ENCODE measurements at places on chromosomes 2 and 18.

GRCh38 chr18:40046596-40046995 is 1908.4 kb upstream of the PIK3C3 start:
- DNase-seq, result no peak

GRCh38 chr18:49151482-49151881 is 200.7 kb upstream of the SMAD7 start:
- DNase-seq, result no peak

DNA sequence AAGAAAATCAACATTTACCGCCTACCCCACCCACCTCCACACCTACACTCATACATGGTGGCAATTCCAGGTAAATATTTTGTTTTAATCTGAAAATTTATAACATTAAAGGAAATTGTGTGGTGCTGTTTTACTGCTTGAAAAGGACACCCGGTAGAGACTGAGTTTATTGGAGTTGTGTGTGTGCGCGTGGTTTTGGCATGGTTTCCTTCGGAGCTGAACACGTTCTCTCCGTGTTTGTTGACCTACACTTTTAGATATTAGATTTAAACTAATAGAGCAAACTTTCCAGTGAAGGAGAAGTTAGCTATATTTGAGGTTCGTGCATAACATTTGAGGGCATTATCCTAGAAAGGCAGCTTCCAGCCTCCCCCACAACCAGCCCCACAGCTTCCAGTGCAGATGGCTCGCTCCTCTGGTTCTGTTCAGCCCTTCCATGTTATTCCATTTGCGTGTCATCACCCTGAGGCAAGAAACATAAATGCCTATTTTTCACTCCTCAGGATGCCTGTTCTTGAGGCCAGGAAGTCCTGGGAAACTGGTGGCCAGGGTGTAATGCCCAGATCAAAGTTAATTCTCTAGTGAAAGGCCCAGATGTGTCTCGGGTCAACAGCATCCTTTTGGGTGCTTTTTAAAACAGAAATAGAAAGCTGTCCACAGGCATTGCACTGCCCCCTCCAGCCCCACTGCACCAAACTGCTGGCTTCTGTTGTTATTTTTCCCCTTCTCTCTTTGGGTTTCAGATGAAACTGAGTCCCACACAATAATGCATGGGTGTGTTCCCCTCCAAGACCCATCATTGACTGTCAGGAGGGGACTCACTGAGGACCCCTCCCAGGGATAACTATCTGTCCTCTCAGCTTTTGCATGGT is 190.2 kb downstream of the SETBP1 start:
- no peak for DNase-seq

DNA sequence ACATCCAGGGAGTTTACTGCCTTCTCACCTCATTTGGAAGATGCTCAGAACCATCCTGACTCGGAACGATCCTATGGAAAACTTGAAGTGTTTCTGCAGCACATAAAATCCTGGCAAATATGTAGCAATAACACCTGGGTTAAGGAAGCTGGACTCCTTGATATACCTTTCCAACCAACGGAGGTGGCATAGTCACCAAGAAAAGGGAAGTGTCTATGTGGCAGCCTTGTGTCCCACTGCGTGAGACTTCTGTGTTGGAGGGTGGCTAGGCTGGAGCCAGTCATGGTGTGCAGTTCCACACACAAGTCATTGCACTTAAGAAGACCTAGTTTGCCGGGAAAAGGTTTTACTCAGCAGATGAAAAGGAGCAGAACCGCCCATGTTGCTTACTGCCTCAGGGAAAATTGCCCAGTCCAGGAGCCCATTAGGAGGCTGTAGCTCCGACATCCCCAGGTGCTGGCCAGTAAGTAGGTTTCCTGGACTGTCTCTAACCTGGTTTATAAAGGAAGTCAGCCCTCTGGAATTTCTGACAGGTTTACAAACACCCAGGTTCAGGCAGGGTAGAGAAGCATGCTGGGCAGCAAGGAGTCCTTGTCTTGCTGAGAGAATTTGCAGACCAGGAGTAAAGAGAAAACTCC is 46.2 kb upstream of the SPRED2 start:
- DNase-seq, result no peak

DNA sequence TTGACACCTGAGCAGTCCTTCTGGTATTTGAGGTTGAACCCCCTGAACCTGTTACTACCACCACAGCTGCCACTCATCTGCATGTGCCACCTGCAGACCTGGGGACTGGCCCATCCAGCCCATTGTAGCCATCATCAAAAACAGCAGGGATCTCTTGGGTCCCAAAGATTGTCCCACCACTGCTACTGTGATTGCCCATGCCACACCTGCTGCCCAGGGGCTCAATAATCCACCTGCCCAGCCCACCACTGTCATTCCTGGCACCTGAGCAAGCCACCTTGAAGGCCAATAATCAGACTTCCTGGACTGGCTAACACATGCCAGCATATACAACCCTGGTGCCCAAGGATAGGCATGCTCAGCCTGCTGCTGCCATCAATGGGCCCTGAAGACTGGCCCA is 327.6 kb downstream of the CYRIA start:
- no peak for DNase-seq

- DNase-seq, result no peak
Measured at GRCh38 chr2:162768656-162769055, 69.9 kb downstream of the KCNH7 start.

DNA sequence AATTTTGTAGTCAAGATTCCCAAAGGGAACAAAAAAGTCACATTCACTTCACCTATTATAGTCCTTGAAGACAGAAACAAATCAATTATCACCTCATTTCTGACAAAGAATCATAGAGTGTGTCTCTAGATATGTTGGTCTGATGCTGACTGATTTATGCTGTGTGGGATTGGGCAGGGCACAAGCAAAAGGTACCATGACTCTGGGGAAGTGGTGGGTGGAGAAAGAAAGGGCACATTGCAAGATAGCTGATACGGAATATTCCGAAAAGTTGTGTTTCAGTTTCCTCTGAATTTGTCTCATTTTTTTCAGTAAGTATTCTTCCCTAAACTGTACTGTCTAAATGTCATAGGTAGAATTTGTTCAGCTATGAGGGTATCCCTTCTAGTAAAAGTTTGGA is 268.0 kb downstream of the MREG start:
- no peak for DNase-seq

DNA sequence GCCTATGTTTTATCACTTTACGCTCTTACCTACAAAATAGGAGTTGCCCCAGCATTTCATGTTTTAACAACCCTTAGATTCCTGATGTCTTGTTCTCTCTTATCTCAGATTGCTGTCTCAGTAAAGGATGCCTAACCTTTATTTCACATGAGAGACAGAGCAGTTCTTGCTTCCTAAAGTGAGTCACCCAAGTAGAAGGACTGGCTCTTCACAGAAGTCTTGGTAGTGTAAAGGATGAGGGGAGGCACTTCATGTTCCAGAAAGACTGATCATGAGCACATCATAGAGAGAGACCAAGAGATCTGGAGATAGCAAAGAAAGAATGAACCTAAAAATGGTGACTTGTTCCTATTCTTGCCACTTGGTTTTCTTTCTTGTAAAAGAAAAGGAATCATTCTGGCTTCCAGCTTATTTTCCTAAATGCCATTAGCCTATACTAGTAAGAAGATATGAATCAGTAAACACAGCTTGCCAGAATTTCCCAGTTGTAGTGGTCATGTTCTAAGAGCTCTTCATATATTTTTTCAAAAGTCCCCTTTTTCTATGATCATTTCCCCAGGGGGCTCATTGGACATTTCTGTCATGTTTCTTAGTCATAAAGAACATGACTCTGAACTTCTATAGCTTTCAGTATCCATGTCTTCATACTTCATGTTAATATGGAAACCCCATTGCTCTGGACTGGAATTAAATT is 54.9 kb downstream of the MAPRE2 start:
- DNase-seq, result no peak

DNA sequence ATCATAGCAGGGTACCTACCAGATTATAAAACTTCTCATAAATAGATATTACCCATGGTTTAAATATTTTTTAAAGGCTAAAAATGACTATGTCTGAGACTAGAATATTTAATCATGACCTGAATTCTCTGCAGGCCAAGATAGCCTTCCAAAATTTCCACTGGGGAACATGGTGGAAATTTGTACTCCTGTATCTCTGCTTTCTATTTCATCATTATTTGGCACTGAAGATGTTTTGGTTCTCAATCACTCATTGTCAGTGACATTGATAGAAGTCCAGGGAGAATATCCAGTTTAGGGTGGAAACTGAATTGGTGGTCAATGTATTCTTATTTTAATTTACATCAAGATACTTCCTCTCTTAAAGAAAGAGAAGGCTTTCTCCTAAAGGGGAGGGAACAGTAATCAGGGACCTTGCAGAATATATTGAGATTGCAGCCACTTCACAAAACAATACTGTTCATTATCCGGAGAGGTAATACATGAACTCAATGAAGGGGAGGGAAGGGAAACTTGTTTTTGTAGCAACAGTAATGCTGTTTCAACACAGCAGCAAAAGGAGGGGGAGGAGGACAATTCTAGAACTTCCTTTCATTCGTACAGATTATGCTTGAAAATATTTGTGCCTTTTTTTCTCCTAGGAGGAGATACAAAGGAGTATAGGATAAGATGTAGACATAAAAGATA is 34.1 kb downstream of the EEF1B2 start:
- DNase-seq, result no peak

DNA sequence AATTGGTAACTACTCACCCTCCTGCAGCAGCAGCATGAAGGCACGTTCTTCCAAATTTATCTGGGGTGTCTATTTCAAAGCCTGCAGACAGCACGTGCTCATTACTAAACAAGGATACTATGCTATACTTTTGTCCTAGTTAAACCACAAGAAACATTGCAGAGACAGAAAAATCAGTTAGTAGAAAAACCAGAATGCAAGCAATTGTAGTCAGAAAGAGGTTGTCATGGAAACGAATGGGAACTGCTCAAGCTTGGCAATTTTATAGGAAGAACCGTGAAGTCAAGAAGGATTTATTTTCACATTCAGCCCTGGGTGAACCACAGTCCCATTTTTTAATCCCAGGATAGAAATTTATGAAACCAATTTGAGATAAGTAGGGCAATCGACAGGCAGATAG is 162.2 kb upstream of the PGAP1 start:
- DNase-seq, result no peak

- DNase-seq, result no peak
Measured at GRCh38 chr2:239519089-239519920, 118.5 kb upstream of the HDAC4 start.

GRCh38 chr18:24630346-24630880 is 170.0 kb downstream of the HRH4 start:
- DNase-seq, result no peak

GRCh38 chr2:41167014-41167413 is 715.1 kb upstream of the SLC8A1 start:
- DNase-seq, result no peak

DNA sequence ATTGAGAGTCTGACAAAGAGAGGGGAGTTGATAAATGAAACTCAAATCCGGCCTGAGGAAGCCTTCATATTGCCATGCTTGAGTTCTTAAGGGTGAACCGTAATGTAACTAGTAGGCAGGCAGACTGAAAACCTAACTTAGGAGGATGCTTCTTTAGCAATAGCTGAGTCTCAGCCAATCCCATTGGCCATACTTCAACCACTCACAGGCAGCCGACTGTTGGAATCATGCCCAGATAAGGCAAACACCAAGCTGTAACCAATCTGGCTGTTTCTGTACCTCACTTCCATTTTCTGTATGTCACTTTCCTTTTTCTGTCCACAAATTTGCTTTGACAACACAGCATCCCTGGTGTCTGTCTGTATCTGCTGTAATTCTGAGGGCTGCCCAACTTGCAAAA is 39.5 kb downstream of the TPRKB start:
- DNase-seq, result no peak

DNA sequence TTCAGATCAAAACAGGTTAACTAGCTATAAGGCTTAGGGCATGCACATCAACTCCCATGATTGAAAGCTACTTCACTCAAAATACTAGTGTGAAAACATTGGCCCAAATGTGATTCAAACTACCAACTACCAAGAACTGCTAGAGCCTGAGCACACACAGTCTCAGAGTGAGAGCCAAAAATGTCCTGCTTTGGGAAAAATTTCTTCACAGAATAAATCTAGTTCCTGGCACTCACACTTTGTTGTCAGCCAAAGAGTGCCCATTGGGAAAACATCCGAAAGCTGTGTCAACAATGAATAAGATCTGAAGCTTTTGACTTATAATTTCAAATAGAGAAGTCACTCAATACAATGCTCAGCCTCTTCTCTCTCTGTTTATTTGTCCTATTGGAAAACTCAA is 182.7 kb downstream of the LRATD1 start:
- no peak for DNase-seq

GRCh38 chr2:38099099-38100028 is 23.4 kb upstream of the CYP1B1 start:
- DNase-seq, result no peak

DNA sequence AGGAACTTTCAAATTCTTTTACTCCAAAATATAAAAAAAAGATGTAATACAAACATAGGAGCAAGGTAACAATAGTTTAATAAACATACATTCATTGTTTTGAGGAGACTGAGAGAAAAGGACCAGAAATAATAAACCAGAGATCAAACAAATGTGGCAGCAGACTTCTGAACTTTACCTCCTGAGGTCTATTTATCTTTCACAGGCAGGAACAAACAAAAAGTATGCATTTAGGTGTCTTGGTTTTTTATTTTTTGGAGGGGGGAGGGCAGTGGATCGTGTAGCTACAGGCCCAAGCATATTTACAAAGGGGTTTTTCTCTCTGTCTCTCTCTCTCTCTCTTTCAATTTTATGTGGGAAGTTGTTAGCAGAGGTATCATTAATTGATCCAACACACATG is 5.6 kb downstream of the PPP4R1 start:
- DNase-seq, result no peak

- no peak for DNase-seq
Measured at GRCh38 chr18:50126471-50126870, 68.5 kb downstream of the MYO5B start.

DNA sequence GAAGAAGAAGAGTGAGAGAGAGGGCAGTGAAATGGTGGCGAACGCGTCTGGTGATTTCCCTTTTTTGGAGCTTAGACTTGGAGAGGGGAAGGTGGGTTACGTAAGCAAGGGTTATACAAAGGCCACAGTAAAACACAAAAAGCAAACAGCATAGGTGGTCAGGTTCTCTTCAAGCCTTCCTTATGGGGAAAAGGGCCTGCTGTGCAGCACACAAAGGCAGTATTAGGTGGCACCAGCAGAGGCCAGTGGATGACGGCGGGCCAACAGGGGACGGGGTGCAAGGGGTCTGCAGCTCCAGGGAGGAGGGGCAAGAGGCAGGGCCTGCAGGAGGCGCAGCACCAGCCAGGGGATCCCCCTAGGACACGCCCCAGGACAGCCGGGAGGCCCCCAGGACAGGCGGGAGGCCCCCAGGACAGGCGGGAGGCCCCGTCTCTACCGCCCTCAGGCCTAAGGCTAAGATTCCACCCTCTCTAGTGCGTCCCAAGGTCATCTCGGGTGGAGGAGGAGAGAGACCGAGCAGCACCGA is 32.6 kb upstream of the NPC1 start:
- no peak for DNase-seq
